ENCODE measurements at places on chromosomes 3 and 15. TPM values are rescaled to one million over a fixed set of nuclear protein-coding genes. Genes with fewer than 3 reads are reported as not detected.

HTR3E gene
- polyA plus RNA-seq, result not detected

SLC27A2 gene
- 0.04 TPM for polyA plus RNA-seq

CLRN1 gene
- not detected for polyA plus RNA-seq

VGLL3 gene
- polyA plus RNA-seq, result 1.6 TPM

TGM5 gene
- polyA plus RNA-seq, result 0.06 TPM

GPR156 gene
- polyA plus RNA-seq, result 0.01 TPM

CPNE9 gene
- not detected for polyA plus RNA-seq

SKOR1 gene
- polyA plus RNA-seq, result 0.07 TPM

CCR9 gene
- 0.03 TPM for polyA plus RNA-seq

GPR27 gene
- polyA plus RNA-seq, result 0.21 TPM

DNA sequence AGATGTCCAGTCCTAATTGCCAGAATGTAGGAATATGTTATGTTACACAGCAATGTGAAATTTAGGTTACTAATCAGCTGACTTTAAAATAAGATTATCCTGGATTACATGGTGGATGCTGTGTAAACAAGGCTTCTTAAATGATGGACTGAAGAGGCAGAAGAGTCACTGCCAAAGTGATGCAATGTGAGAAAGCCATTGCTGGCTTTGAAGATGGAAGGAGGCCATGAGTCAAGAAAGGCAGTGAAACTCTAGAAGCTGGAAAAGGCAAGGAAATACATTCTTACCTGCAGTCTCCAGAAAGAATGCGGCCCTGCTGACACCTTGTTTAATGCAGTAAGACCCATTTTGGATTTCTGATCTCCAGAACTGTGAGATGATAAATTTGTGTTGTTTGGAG, 179.1 kb upstream of the ZPLD1 start:
- no peak for DNase-seq

GRCh38 chr3:117393119-117393518, 683.5 kb downstream of the TUSC7 start:
- DNase-seq, result no peak

GRCh38 chr3:3170998-3171397, 8.5 kb downstream of the CRBN start:
- no peak for DNase-seq

DNA sequence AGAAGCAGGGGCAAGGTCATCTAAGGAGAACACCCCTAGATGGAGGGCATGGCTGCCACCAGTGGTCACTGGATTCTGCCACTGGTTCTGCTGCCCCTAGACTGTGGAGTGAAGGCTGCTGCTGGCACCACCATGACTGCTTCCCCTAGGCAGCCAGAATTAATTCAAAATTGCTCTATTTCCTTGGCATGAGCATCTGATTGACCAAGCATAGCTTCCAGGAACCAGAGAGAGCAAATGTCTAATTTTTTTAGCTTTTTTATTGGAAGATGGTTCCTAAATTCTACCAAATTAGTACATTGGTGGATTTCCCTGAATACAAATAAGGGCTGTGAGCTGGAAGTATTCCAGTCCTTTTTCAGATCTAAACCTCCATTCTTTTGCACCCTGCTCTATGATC, 270.2 kb upstream of the GBE1 start:
- no peak for DNase-seq

DNA sequence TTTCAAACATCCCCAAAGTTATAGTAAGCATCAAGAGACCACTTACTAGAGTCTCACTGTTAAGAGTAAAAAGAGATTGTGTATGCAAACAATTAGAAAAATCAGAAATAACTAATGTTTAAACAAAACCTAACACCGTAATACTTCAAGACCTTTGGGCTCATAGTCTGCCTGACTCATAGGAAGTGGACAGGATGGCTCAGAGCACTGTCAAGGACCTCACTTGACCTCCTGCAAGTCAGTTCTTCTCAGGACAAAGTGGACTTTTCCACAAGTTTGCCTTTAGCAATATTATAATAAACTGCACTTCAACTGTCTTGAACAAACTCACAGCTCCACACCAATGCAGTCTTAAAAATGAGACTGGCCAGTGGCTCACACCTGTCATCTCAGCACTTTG, 34.8 kb downstream of the IL12A start:
- DNase-seq, result no peak

GRCh38 chr3:108897883-108898282, 55.8 kb downstream of the GUCA1C start:
- no peak for DNase-seq

DNA sequence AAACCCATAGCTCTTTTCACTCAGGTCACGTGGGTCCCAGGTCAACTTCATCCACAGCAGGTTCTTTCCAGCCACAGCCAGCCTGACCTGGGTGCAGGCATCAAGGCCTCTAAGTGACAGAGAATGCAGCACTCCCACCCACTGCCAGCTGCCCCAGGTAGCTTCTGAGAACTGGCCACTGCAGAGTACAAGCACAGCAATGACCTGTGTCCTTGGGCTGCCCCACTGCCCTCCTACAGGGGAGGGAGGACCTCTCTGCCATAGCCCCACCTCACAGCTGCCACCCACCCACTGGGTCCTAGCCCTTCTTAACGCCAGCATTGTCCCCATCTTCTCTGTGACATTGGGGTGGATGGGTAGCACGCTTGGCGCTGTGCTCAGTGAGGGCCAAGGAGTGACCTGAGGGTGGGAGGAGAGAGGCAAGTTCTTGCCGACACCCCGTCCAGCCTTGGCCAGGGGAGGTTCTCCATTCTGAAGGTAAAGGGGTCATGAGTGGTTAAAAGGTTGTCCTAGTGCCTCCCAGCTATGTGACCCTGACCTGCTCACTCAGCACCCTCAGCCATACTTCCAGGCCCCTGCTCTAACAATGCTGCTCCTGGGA, 12.4 kb downstream of the CISH start:
- no peak for DNase-seq

- DNase-seq, result peak; percentile 21
These were observed 153.6 kb upstream of the BHLHE40 start for GRCh38 chr3:4825436-4826236.

DNA sequence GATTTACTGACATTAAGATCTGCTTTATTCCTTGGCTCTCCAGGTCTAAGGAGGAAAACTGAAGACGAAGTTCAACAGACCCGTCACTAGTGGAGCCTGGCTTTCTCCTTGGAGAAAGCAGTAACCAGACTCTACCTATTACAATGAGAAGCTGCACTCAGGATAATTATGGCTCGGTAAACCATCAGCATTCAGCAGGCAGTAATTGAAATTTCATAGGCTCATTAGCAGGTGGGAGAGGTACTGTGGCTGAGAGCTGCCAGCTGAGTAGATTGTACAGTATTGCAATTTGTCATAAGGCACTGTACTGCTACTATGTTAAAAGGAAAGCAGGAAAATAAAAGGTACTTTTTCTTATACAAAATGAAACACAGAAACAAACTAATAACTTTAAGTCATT, 51.2 kb downstream of the CHAC1 start:
- DNase-seq, result no peak

DNA sequence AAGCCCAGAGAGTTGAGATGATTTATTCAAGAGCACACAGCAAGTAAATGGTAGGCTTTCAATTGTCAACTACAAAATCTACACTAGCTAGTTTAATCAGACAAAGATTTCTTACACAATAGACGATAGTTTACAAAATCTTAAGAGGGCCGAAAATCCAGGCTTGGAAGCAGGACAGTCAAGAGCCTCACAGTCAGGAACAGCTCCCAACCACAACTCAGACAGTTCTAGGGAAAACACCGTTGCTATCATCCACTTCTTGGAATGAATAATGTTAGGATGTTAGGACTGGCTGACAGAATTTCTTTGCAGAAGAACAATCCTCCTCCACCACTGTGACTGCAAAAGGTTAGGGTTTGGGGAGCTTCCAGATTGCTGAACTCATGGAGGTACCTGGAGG, 290.8 kb upstream of the ZPLD1 start:
- DNase-seq, result no peak

DNA sequence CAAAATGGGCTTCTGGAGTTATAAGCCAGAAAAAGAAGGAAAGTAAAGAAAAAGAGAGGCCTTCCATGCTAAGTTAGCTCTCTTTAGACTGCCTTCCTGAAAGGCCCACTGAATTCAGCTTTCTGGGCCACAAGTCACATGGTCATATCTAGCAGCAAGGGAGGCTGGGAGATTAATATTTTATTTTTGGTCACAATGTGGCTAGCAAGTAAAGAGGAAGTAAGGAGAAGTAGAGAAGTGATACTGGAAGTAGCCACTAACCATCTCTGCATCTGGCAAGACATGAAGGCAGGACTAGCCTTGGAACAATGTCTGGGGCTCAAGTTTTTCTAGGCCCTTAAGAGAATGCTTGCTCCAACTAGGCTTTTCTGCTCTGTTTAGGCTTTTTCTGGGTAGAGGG, 81.8 kb upstream of the UBE2E1 start:
- DNase-seq, result no peak

- no peak for DNase-seq
These were observed 52.0 kb downstream of the LPP start for GRCh38 chr3:188205992-188206416.

GRCh38 chr3:168273036-168273435, 177.3 kb upstream of the GOLIM4 start:
- DNase-seq, result no peak

GRCh38 chr3:159805411-159805772, 183.2 kb upstream of the IL12A start:
- DNase-seq, result no peak

GRCh38 chr15:82810061-82810889, 847 bp downstream of the WHAMM start:
- DNase-seq, result peak; percentile 66

- no peak for DNase-seq
These were observed 3.1 kb upstream of the ABTB1 start for GRCh38 chr3:127669541-127670228.

GRCh38 chr3:62823461-62824050, 51.7 kb downstream of the CADPS start:
- no peak for DNase-seq

DNA sequence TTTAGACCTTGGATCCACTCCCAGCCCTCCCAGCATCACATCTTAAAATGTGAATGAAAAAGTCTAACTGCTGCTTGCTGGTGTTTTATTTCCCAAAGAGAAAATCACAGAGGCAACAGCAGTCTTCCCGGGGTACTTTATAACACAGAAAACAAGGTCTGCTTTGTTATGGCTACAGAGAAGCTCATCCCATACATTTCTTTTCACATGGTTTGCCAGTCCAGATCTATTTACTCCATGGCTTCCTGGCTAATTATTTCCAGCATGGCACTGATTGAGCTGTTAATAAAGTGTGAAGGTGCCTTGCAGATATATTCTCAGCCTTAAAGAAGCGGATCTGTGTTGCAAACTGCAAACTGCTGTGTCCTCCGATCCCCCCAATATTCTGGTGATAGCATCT, 466.1 kb upstream of the CFAP20DC start:
- no peak for DNase-seq

- no peak for DNase-seq
These were observed 4.6 kb upstream of the HACD3 start for GRCh38 chr15:65525622-65526021.

GRCh38 chr3:78405745-78406144, 1362.1 kb downstream of the ROBO1 start:
- DNase-seq, result no peak

GRCh38 chr15:34941185-34941698, 28.3 kb downstream of the AQR start:
- DNase-seq, result no peak

DNA sequence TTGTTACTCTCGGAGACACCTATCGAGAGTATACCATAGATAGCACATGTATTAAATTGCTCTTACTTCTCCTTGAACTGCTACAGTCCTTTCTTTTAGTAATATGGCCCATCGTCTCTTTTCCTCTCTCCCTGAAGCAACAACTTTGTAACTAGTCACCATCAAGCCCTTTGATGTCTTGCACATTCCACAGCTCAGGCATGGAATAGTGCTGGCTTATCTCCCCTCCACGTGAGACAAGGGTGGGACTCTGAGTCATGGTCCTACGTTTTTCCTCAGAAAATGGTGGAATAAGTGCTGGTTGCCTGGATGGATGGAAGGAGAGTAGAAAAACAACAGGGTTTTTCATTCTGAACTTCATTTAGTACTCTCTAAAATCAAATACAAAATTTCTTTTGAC, 163.3 kb upstream of the MBNL1 start:
- DNase-seq, result no peak

- no peak for DNase-seq
These were observed 10.0 kb downstream of the RAD18 start for GRCh38 chr3:8953313-8953712.

GRCh38 chr15:49044766-49045606, 1.3 kb downstream of the SECISBP2L start:
- DNase-seq, result no peak

DNA sequence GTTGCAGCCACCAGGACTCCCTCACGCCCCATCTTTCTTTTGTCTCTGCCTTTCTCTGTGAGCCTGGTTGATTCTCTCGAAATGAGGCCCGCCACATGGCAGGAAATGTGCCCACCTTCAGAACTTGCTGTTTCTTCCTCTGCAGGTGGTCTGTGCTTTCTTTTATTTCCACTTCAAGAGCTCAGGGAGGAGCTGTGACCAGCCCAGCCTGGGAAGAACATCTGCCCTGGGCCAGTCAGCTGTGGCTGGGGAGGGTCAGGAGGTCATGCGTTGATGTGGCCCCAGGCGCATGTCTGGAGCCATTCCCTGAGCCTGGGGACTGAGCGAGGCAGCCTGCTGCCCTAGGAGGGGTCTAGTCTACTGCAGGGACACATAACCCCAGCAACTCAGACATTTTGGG, 8.0 kb downstream of the FBLN2 start:
- DNase-seq, result no peak

GRCh38 chr3:46734773-46735172, 17.1 kb upstream of the PRSS50 start:
- DNase-seq, result no peak

- no peak for DNase-seq
These were observed 46.7 kb downstream of the FILIP1L start for GRCh38 chr3:100067589-100067988.

GRCh38 chr3:160041465-160041864, 52.8 kb downstream of the IL12A start:
- no peak for DNase-seq

DNA sequence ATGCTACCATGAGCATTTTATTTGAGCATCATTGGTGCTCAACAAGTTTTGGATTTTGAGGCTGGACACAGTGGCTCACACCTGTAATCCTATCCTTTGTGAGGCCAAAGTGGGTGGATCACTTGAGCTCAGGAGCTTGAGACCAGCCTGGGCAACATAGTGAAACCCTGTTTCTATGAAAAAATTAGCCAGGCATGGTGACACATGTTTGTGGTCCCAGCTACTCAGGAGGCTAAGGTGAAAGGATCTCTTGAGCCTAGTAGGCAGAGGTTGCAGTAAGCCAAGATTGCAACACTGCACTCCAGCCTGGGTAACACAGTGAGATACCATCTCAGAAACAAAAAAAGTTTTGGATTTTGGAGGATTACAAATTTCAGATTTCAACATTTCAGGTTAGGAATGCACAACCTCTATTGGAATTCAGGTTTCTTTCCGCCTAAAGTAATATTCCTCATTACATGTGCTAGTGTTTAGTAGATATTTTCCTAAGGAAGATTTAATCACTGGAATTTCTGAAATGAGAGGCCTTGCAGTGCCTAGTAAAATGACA, 27.6 kb downstream of the CNOT10 start:
- DNase-seq, result no peak

DNA sequence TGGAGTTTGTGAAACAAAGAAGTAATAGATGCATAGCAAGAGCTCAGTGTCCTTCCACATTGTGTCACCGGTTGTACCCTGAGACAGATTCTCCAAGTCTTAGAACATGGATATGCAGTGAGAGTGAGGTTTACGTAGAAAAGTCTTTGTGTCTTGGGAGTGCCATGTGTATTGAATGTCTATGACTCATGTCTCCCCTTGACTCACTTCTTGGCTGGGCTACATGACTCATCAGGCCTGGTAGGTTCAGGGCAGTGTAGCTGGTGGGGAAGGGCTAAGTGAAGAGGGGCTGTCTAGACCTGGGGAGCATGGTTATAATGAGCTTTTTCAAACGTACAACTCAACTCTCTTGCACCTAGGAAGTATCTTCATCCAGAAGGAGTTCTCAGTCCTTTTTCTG, 167.4 kb downstream of the GAP43 start:
- DNase-seq, result no peak

All from psoas muscle (tissue), 8 donors.